Natural killer cell (primary cell): ENCODE measurements at places on chromosomes 3 and 15. TPM values are rescaled to one million over a fixed set of nuclear protein-coding genes. Genes with fewer than 3 reads are reported as not detected.

The DUOXA2 gene
- total RNA-seq: not detected

The CHSY1 gene
- total RNA-seq: 30.8 TPM

The LOXL1 gene
- total RNA-seq: 1.3 TPM

The REC114 gene
- total RNA-seq: not detected

The GOLGA6D gene
- total RNA-seq: not detected

The SPINK8 gene
- not detected for total RNA-seq

The ARPIN gene
- total RNA-seq: 0.38 TPM

The TMEM45A gene
- total RNA-seq: 0.25 TPM

The SLC22A14 gene
- 0.20 TPM for total RNA-seq

The GOLGA6L10 gene
- 1.2 TPM for total RNA-seq

The SAMD7 gene
- not detected for total RNA-seq

The ACTRT3 gene
- not detected for total RNA-seq

The SLC12A1 gene
- not detected for total RNA-seq

The PCOLCE2 gene
- total RNA-seq: not detected

The DET1 gene
- 5.8 TPM for total RNA-seq

The TP63 gene
- 0.30 TPM for total RNA-seq

The MYEF2 gene
- 9.0 TPM for total RNA-seq

The IQCH gene
- total RNA-seq: 1.4 TPM

The TMEM89 gene
- total RNA-seq: not detected

The CADPS gene
- not detected for total RNA-seq

The CLN6 gene
- total RNA-seq: 15.5 TPM

The UQCC5 gene
- total RNA-seq: 4.1 TPM

The GPR27 gene
- 0.14 TPM for total RNA-seq

The ACKR2 gene
- total RNA-seq: 0.56 TPM

The SLC51A gene
- total RNA-seq: not detected

The SLC6A20 gene
- 0.70 TPM for total RNA-seq

The XCR1 gene
- 0.21 TPM for total RNA-seq

The CFAP100 gene
- total RNA-seq: not detected

The CLDN1 gene
- total RNA-seq: not detected

The KLF15 gene
- total RNA-seq: 0.38 TPM

The TMCO5A gene
- total RNA-seq: not detected

The CHRM5 gene
- total RNA-seq: not detected

The ADIPOQ gene
- total RNA-seq: not detected

The PSTPIP1 gene
- 218 TPM for total RNA-seq

The FBXL2 gene
- not detected for total RNA-seq

The CHRNA5 gene
- 0.23 TPM for total RNA-seq

The MAGEL2 gene
- total RNA-seq: not detected

The QARS1 gene
- total RNA-seq: 258 TPM

The NRROS gene
- total RNA-seq: 56.2 TPM

The RETNLB gene
- not detected for total RNA-seq

The LINGO1 gene
- total RNA-seq: not detected

The TBC1D21 gene
- not detected for total RNA-seq

The C3orf85 gene
- total RNA-seq: not detected
